ENCODE measurements at places on chromosomes 3 and 15. TPM values are rescaled to one million over a fixed set of nuclear protein-coding genes. Genes with fewer than 3 reads are reported as not detected.

DNA sequence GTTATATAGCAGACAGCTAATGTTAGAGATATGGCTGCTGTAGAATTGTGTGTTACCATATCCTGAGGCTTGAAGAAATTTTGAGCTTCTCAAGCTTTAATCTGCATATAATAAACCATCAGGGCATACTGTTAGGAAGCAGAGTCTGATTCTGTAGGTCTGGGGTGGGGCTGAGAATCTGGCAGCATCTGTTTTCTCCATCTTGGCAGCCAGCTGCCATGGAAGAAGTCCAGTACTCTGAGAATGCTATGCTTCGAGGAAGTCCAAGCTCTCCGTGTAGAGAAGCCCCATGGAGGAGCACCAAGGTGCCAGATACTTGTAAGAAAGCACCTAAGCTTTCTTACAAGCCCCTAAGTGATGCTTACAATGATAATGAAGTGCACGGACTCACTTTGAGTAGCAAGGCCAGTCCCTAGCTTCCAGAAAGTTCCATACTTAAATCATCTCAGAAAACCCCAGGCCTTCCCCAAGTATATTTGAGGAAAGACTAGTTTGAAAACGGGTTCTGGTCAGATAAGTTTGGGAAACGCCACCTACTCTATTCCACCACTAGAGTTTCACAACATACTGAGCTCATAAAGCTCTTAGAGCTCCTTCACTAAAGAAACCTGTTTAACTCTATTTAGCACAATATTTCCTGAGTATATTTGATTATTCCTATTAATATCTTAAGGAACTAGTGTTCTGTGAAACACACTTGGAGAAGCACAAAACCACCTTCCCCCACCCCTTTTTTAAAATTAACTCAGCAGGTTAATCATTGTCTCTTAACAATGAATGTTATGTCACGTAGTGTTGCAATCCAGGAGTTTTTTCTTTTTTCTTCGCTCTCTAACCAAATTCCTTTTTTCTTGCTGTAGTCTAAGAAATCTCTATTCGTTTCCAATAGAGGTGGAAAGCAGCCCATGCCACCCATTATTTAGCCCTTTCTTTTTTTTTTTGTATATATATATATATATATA is 59.9 kb upstream of the RASGRP1 start:
- DNase-seq = no peak

DNA sequence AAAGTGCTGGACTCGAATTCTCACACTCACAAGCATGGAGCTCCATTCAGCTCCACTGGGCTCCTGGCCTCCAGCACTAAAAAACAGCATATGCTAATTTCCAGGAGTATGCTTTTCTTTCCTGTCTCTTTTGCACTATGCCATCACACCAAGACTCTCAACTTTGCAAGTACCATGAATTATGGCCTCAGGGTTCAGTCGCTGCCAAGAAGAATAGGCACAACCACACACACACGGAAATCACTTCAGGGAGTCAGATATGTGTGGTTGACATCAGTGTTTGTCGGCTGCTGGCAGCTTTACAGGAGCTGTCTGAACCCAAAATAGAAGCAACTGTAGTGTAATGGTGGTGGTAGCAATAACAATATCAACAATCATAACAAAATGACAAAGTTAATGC is 305.0 kb upstream of the SLCO3A1 start:
- DNase-seq = no peak

Gene EIF4E3
- 6.0 TPM for total RNA-seq

DNA sequence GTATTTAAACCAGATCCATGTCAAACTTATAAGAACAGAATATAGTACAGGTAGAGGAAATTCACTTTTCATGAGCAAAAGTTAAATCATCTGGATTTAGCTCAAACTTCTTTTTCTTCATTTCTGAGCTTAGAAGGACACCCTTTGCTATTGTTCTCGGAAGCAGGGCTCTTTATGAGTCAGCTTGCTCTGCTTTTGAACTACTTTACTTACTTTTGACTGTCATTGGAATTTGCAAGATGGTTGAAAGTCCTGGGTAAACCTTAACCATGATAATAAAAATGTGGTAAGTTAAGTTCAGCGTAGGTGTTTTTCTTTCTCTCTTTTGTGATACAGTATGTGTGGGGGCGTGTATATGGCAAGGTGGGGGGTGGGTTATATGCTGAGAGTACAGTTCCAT is 312.7 kb upstream of the DPH6 start:
- no peak for DNase-seq

DNA sequence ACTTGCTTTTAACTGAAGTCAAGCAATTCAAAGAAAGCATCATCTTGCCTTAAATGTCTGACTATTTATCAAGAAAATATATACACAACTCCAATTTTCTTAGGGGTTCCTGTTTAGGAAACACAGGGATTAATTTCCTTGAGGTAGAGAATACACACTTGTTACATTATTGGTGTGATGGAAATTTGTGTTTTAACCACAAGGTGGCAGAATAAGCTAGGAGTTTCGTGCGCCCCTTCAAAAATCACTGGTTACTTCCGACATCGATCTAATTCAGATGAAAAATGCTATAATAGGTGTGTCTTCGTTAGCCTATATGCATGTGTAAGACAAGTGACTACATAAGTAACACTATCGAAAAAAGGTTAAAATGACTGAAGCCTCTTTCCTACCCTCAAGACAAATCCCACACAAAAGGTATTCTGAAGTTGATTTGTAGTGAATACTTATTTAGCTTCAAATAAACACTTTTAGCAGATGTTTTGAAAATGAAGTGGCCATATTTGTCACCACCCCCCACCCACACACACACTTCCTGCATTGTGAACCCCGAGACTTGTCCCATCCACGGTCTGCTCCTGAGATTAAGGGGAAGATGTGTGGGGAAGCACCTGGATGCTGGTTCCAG is 246.5 kb downstream of the ROBO1 start:
- DNase-seq = peak; percentile 8

DNA sequence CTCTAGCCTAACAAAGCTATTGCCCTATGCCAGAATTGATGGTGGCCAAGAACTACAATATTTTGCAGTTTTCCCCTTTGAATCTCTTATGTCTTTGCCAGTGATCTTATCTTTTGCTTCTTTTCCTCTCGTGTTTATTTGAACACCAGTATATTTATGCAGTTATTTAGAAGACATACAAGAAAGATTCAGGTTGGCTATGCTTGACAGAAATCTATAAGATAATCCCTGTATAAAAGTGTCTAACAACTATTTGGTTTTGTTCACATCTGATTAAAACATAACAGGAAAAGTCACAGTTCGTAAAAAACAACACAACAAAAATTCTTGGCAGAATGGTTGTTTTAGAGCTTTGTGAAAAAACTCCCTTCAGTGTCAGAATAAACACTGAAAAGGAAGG is 63.7 kb downstream of the SEMA6D start:
- no peak for DNase-seq

- no peak for DNase-seq
These were observed 847.7 kb downstream of the ROBO2 start for GRCh38 chr3:77887611-77888010.

DNA sequence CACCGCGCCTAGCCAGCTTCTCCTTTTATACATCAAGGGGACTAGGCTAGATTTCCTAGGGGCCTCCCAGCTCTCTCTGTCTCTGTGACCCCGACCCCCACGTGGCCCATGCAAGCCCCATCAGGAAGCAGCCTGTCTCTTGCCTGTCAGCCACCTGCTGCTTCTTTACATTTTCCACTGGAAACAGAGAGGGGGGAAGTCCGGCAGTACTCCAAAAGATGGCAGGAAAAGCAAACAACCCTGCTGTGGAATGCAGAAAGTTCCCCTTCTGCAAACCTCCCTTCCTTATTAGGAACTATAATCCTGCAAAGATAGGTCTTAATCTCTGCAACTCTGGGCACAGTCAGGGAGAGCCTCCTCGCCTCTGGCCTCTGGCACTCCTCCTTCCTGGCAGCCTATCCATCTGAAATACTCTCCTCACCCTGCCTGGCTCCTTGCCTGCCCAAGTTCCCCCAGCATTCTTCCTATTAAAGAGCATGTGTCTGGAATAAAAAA is 47.4 kb upstream of the HACD2 start:
- DNase-seq = no peak

DNA sequence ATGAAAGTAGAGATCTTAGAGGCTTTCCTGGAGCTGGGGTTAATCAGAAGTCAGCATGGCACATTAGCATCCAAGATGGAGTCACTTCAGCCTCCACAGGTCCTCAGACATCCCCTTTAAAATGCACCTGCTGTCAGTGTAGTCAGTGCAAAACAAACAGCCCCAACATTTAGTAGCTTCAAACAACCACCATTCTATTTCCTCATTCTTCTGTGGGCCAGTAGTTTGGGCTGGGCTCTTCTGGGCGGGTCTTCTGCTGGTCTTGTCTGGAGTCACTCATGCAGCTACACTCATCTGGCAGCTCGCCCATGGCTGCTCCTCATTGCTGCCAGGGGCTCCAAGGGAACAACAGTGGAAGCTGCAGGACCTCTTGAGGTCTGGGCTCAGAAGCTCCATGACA is 99.9 kb downstream of the TLE3 start:
- DNase-seq = peak; percentile 7

- DNase-seq = no peak
These were observed 163.1 kb downstream of the TUSC7 start for GRCh38 chr3:116872688-116873087.

Gene ROBO2
- not detected for total RNA-seq

Gene DPPA4
- total RNA-seq = 0.27 TPM

- DNase-seq = no peak
These were observed 125.1 kb upstream of the ZBTB20 start for GRCh38 chr3:115272036-115272824.

GRCh38 chr3:52455283-52456168 is at the start of gene NISCH:
NISCH (plus strand) TSS chr3:52455604; CDS start chr3:52455642, 38 bp downstream.
- DNase-seq = peak; percentile 40

DNA sequence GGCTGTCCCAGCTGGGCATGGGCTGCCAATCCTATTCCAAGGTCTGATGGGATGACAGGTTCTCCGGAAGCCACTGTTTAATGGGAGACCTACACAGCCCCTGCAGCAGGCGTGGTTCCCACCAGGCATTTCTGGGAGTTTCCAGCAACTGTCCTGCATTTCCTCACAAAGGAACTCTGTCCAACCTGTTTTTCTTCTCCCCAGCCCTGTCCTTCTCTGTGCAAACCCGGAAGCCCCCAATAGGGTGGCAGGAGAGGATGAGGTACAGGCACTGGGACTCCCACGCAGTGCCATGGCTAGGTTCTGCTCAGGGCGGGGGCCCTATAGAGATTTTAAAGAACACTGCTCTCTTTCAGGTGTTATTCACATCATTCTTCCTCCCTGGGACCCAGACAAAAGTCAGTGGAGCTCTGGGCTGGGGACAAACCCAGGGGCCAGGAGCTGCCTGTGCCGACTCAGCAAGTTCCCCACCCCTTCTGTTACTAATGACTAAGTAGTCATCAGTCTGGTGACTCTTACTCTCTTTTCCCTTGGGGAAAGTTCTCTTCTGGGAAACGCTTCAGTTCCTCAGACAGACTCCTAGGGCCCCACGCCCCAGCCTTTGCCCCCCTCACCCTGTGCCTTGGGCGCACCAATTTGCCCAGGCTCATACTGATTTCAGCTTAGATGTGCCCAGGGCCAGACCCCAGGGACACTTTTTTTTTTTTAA is 97.7 kb downstream of the CD47 start:
- no peak for DNase-seq

- no peak for DNase-seq
These were observed 36.8 kb downstream of the CCR3 start for GRCh38 chr3:46278816-46279672.

GRCh38 chr3:38354588-38355330 is 8.2 kb downstream of the XYLB start:
- no peak for DNase-seq

DNA sequence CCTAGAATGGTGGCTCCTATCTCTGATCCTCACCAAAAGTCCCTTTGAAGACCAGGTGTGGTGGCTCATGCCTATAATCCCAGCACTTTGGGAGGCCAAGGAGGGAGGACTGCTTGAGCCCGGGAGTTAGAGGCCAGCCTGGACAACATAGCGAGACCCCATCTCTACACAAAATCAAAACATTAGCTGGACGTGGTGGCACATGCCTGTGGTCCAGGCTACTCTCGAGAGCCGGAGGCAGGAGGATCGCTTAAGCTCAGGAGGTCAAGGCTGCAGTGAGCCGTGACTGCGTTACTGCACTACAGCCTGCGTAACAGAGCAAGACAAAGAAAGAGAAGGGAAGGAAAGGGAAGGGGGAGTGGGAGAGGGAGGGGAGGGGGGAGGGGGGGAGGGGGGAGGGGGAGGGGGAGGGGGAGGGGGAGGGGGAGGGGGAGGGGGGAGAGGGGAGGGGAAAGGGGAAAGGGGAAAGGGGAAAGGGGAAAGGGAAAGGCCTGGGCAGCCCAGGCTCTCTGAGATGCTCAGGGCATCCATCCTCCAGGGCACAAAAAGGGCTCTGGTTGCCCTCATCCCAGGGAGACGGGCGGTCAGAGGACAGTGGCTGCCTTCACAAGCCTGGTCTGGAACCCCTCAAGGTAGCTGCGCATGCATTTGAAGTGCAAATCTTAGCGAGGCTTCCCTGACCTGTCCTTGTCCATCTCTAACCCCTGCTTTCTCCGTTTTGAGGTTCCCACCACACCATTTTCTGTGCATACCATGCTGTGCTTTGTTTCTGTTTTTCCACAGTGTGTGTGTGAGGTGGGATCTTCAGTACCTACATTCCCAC is 76.1 kb downstream of the LDHAL6B start:
- DNase-seq = no peak

Gene VEPH1
- total RNA-seq = 4.9 TPM

Gene CTXN2
- total RNA-seq = not detected

- no peak for DNase-seq
These were observed 169.7 kb upstream of the TBC1D5 start for GRCh38 chr3:17911986-17912760.

Measured in HCT116 (cell line).